Stimulated activated CD4-positive, alpha-beta T cell treated with anti-CD3 and anti-CD28 coated beads, Interleukin-2, amount 100 ng/mL, for 24 hours (primary cell): ENCODE measurements at places on chromosomes 2 and 18.

GRCh38 chr2:64738026-64738425 is 84.3 kb upstream of the SERTAD2 start:
- DNase-seq, result no peak

GRCh38 chr2:240225131-240225530 is 84.7 kb upstream of the OTOS start:
- DNase-seq, result no peak

DNA sequence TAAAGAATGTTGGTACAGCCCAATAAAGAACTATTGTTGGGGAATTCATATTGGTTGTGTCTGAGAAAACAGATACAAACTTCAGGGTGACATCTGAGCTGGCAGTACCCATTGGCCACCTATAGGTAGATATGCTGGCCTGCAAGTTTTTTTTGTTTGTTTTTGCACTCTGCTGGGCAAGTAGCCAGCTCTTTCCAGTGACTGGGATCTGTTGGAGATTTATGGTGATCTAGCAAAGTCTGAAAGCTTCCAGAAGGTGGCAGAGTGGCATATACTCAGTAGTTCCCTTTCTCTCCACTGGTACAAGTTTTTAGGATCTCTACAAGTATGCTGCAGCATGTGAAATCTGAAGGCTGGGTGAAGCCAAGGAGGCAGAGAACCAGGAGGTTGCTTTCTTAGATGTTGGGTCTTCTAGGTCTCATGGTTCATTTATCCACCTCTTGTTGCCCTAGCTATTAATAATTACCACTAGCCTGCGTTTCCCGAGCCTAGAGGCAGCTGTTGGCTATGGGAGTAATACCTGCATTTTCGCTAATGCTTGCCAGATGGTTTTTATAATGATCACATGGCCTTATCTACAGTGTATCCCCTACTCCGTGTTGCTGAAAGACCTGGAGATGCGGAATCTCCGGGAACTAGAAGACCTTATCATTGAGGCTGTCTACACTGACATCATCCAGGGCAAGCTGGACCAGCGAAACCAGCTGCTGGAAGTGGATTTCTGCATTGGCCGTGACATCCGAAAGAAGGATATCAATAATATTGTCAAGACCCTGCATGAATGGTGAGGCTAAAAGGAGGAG is 9.5 kb downstream of the COPS7B start:
- no peak for DNase-seq

- DNase-seq, result no peak
Measured at GRCh38 chr2:46836295-46837111, 79.1 kb downstream of the MCFD2 start.

DNA sequence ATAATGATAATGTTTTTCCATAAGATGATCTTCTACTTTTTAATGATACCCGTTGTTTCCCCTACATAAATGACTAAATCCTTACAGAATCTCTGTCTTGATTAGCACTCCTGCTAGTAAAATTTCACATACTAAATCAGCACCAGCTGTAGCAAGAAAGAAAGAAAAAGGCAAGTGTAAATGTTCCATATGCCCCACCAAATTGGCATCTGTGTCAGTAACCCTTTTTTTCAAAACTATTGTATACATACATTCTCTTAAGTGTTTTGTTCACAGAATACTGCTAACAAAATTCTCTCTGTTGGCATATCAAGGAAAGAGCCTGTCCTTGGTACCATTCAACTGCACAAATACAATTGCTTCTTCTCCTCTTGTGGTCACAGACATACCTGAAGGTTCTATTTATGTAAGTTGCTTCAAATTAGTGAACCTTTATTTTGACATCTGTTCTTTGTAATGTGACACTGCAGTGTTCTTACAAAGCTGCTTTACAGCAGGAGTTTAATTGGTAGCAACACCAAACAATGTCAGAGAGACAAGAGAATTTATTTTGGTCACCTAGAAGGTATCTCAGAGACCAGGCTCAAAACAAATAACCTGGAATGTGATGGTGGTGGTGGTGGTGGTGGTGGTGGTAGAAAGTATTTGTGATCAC is 641.9 kb downstream of the ZEB2 start:
- DNase-seq, result no peak

- DNase-seq, result no peak
Measured at GRCh38 chr18:21451851-21452250, 148.7 kb downstream of the ESCO1 start.

DNA sequence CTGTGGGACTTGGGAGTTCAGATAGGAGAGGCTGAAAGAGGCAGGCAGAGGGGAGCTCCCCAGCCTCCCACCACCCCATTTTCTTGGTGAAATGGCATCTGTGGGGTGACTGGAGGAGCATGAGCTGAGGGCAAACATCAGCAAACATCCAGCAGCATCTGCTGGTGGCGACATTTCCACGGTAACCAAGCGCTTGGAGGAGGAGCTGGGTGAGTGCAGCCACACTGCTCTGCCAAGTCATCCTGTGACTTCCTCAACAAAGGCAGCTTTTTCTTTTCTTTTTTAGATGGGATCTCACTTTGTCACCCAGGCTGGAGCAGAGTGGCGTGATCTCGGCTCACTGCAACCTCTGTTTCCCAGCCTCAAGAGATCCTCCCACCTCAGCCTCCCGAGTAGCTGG is 5.6 kb downstream of the TXNL4A start:
- DNase-seq, result peak; percentile 35

- DNase-seq, result no peak
Measured at GRCh38 chr2:25414781-25415180, 73.1 kb upstream of the DNMT3A start.

DNA sequence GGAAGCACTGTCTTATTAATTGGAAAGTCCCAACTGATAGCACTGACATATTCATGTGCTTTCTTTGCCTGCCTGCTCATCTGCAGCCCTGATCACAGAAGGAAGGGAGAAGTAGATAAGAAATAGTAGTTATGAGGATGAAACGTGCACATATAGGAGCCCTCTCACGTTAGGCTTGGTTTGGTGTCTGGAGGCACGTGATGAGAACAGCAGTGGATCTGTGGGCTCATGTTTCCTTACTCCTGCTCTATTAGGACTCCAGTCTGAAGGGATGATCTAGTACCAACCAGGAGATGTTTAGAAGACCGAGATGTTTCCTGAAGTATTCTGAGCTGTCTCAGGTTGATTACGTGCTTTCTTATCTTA is 84.9 kb downstream of the MAP4K4 start:
- no peak for DNase-seq

GRCh38 chr2:63743170-63743981 is 98.3 kb upstream of the UGP2 start:
- DNase-seq, result no peak

DNA sequence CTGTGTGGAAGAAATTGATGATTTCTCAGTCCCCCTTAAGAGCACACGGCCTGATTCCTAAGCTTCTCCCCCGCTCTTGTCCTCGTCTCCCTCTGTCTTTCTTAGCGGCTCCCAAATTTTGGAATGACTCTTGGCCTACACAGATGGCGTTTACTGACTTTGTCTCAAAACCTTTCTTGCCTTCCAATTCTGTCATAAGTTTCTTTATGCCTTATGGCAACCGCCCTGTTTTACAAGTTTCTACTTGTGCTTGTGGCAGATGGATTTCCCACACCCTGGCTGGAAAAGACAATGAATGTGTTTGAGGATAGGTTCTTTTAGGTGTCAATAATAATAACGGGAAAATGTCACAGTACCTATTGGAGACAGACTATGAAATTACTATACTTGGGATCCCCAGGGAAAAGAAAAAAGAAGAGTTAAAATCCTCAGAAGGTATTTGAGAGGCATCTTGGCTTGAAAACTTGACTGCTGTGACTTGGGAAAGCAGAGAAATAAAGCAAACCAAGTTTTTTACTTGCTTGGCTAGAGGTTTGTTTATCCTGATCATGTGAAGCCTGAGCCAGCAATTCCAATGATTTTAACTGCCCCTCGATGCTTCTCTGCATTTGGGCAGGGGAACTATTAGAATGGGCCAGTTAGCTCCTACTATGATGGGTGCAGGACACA is 276.4 kb downstream of the HRH4 start:
- DNase-seq, result no peak

- peak; percentile 26 for DNase-seq
Measured at GRCh38 chr2:207311316-207312005, 145.7 kb upstream of the KLF7 start.

DNA sequence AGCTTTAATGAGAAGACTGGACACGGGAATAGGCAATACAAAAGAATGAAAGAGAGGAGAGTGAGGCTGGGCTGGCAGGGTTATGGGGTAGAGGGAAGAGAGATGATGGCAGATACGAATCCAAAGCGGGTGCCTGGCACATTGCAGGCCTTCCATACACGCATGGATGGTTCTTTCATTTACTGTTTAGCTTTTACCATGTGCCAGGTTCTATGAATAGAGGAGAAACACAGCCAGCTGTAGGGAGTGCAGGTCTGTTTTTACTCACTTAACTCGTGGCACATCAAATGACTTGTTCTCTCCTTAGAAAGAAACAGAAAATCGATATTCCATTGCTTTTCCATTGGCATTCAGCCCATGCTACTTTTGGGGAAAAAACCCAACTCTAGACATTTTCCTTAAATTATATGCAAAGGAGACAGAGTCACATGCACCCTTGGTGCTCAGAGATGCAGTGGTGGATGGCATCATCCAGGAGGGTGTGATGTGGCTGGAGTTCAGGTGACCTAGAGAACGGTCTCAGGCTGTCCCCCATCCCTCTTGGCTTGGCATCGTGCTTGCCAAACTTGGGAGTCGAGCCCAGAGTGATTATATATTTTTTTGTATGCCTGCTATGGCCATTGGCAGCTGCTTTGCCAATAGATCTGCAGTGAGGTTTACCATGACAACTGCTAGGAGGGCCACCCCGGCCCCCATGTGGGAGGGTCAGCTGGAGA is 6.2 kb downstream of the LTBP1 start:
- no peak for DNase-seq

DNA sequence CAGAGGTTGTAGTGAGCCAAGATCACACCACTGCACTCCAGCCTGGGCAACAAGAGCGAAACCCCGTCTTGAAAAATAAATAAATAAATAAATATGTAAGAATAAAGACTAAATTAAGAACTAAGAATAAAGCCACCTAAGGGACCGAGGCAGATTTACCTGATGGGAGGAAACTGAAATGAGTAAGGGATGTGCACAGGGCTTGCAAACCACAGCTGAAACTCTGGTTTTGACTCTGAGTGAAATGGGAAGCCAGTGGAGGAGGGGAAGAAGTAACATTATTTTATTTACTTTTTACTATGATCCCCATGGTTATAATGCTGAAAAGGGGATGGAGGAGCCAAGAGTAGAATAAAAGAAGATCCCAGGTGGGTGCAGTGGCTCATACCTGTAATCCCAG is 107.3 kb downstream of the CABYR start:
- no peak for DNase-seq

- DNase-seq, result no peak
Measured at GRCh38 chr18:44495151-44495550, 185.5 kb upstream of the SETBP1 start.

GRCh38 chr18:54717673-54718407 is 110.4 kb upstream of the RAB27B start:
- peak; percentile 46 for DNase-seq

GRCh38 chr2:190844700-190845401 is 35.8 kb upstream of the GLS start:
- DNase-seq, result no peak

- no peak for DNase-seq
Measured at GRCh38 chr2:65402323-65402722, 30.1 kb downstream of the SPRED2 start.

GRCh38 chr2:113274432-113274831 is 4.3 kb downstream of the PAX8 start:
- no peak for DNase-seq

DNA sequence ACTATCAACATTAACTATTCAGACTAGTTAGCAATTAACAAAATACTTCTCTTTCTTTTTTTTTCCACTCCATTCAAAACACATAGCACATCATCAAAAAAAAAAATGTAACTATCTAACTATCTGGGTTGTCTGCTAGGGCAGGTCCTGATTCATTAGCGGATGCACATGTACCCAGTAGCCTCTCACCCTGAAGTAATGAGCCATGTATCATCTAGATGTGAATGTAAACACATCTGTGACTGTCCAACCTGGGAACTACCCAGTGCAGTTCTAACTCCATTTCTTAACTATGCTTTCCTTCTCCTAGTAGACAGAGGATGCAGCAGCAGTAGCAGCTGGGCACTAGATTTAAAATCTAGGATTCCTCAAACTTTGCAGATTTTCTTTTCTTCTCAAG is 183.1 kb upstream of the PIK3C3 start:
- no peak for DNase-seq

GRCh38 chr2:39860538-39860937 is 81.5 kb upstream of the THUMPD2 start:
- DNase-seq, result no peak

DNA sequence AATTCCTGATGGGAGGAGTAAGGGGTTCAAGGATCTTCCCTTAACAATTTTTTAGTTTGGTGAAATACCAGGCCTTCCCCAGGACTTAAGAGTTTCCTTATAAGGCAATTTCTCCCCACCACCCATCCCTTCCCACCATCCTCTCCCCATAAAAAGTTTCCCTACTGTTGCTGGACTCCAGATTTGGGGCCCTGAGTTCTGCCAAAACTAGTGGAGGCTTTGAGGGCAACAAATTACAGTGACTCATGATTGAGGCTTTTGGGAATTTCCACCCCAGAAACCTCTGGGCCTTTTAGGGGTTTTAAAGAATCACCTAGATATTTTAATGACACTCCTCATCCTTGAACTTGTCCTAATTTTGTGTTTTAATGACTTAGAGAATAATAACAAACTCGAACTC is 14.3 kb upstream of the EN1 start:
- no peak for DNase-seq

DNA sequence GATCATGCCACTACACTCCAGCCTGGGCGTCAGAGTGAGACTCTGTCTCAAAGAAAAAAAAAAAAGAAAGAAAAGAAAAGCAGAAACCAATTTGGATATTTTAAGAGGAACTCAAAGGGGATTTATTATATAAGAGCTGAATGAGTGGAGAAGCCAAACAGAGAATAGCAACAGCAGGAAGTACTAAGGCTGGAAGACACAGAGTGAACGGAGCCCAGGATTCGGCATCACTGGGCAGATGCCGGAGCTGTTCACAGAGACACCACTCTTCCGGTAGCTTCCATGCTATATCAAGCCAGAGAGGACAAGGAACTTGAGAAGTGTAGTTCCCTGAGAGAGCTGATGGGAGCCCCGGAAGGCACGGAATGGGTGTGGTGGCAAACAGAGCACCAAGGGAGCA is 47.0 kb upstream of the CABLES1 start:
- DNase-seq, result no peak

GRCh38 chr2:148702475-148702874 is 57.9 kb downstream of the EPC2 start:
- DNase-seq, result no peak
